Karpas-422 (cell line): ENCODE measurements at places on chromosomes 5 and 9. TPM values are rescaled to one million over a fixed set of nuclear protein-coding genes. Genes with fewer than 3 reads are reported as not detected.

BTNL8 gene
- total RNA-seq = not detected in 2 replicates

PKD2L2 gene
- total RNA-seq = not detected in 2 replicates

SPATA31A3 gene
- total RNA-seq = not detected in 2 replicates

CRHBP gene
- 13.6 and 27.8 TPM in 2 replicates for total RNA-seq

MLLT3 gene
- 4.0 and 5.8 TPM in 2 replicates for total RNA-seq

MARCOL gene
- total RNA-seq = not detected in 2 replicates

BAAT gene
- 0.19 TPM in 1 of 2 replicates, not detected in the other for total RNA-seq

SEMA6A gene
- total RNA-seq = not detected in 2 replicates

SLC4A9 gene
- not detected in 2 replicates for total RNA-seq

GRCh38 chr9:27089706-27090105 lies 19.3 kb upstream of the TEK start:
- no peak for DNase-seq
- no peaks in the 10 kb centered on the region for H3K36me3 ChIP-seq
- H3K4me3 ChIP-seq = no peak overlapping the region

- DNase-seq = no peak
- no peaks in the 10 kb centered on the region for H3K4me1 ChIP-seq
- H3K27me3 ChIP-seq = no peaks in the 10 kb centered on the region
- H3K4me3 ChIP-seq = no peak overlapping the region
- no peaks in the 10 kb centered on the region for H3K36me3 ChIP-seq
Observed at GRCh38 chr9:114057161-114057885, 20.8 kb downstream of the AMBP start.

DNA sequence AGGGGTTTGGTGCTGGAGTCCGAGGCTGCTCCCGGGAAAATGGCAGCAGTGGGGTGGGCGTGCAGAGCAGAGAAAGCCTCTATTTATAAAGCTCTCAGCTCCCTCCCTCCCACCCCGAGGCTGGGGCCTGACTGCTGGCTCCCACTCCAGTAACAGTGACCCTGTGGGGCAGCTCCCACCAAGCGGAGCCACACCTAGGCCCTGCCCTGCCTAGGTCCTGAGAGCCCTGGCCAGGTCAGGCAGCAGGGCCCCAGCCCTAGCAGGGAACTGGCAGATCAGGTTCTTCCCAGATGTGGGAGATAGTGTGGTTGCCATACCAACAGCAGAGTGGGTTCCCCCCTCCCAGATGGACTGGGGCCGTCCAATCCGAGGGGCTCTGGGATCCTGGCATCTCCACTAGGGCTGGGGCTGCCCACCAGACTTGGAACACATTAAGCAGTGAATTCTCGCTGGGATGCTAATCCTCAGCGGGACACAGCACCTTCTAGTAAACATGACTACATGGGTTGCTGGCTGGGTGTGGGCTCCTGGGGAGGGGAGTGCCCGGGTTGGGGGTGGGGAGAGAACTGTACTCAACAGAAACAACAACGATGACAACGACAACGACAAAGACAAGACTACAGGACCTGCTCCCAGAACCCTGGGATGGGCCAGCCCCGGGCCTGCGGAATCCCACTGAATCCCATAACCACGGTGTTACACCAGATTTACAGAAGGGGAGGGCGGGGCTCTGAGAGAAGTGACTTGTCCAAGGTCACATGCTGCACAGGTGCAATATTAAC lies 1.5 kb downstream of the SH3GLB2 start:
- no peaks in the 10 kb centered on the region for H3K27me3 ChIP-seq
- peaks cover 21% of the 10 kb centered on the region for H3K4me1 ChIP-seq
- H3K36me3 ChIP-seq = no peaks in the 10 kb centered on the region
- DNase-seq = no peak
- peak overlapping the region; percentile 94 for H3K4me3 ChIP-seq
- H3K27ac ChIP-seq = peak overlapping the region; percentile 49; the same call in 1 of the 2 replicates

GRCh38 chr5:137296213-137296781 lies 202.8 kb downstream of the SPOCK1 start:
- no peak overlapping the region for H3K27ac ChIP-seq
- H3K36me3 ChIP-seq = no peaks in the 10 kb centered on the region
- H3K27me3 ChIP-seq = no peaks in the 10 kb centered on the region
- no peaks in the 10 kb centered on the region for H3K4me1 ChIP-seq
- no peak overlapping the region for H3K4me3 ChIP-seq

DNA sequence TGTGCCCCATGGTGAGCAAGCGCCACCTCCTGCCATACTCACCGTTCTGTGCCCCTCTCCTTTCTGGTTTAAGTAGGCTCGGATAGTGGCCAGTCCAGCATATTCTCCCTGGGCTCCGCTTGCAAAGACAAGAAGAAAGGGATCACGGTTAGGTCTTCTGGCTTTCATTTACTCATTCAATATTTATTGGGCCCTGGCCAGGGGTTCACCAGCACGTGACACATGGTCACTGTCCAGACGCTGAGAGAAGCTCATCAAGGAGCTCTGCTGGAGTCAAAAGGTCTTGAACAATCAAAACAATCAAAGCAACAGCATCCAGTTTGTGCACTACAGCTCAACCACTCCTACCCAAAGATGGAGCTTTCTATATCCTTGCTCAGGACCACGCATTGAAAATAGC lies 80.2 kb downstream of the GLDC start:
- H3K27me3 ChIP-seq = no peaks in the 10 kb centered on the region
- DNase-seq = peak; percentile 25
- H3K4me1 ChIP-seq = 0 out of 2 replicates have a peak, but pooled peaks cover 2% of the 10 kb centered on the region
- no peak overlapping the region for H3K27ac ChIP-seq
- H3K4me3 ChIP-seq = no peak overlapping the region

DNA sequence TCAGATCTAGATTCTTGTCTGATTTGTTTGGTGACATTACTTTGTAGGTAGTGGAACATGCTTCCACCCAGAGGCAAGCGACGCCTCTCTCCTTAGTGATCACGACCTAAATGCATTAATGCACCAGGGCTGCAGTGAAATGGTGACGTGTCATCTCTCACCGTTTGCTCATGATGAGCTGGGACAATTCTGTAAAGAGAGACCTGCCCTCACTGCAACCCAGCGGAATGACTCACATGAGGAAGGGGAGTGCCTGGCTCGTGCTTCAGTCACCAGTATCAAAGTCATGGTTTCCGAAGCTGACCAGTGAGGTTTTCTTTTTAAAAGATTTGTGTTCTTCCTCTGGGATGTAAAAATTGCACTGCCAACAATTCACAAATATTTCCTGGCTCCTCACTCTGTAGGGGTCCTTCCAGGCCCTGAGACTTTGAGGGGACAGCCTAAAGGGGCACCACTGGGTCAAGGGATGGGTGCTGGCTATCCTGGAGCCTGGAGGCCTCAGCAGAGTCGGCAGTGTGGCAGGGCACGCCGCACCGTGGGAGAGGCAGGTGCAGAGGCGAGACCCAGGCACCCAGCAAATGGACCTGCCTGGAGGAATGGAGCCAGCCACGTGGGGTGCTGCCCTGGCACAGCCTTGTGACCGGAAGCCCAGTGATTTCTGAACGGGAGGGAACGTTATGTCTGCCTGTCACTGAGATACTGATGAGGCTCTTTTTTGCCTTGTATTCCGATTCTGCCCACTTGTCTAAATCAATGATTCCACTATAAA lies 17.3 kb downstream of the QSOX2 start:
- H3K36me3 ChIP-seq = peaks cover 11% of the 10 kb centered on the region; the same call in 1 of the 2 replicates
- peaks cover 43% of the 10 kb centered on the region for H3K4me1 ChIP-seq
- peak overlapping the region; percentile 98; the same call in 1 of the 2 replicates for H3K27ac ChIP-seq
- H3K27me3 ChIP-seq = no peaks in the 10 kb centered on the region
- no peak for DNase-seq

DNA sequence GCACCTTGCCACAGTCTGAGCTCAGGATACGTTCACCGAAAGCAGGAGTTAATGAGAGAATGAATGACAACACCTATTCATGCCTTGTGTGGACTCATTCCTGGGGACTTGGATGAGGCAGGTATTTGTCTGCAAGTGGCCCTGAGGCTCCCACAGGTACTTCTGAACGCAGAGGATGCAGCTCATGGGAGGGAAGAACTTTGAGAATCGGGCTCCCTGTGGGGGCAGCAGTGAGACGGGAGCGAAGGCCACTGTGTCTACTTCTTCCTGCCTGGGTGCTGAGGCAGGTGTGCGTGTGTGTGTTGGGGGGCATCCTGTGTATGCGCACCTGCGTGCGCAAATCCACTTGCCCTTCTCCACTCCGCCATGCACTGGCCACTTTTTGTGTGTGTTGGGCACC lies 42.2 kb downstream of the PTPN3 start:
- H3K27ac ChIP-seq = no peak overlapping the region
- no peaks in the 10 kb centered on the region for H3K4me1 ChIP-seq
- H3K4me3 ChIP-seq = no peak overlapping the region
- no peaks in the 10 kb centered on the region for H3K27me3 ChIP-seq

DNA sequence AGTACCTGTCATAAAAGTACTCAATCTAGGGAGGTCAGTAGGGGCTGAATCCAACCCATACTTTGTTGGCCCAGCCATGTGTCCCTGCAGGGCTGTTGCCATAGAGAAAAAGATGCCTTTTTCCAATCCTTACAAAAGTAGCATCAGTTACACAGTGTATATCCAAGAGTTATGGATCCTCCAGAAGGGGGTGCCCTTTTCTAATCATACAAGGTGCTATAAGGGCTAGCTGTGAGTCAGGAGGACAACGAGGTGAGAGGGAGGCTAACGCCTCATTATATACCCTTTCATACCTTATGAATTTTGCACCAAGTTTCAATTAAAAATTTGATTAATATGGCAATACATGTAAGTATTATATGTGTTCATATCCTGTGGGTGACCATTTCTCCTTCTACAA lies 4.8 kb downstream of the KIAA0825 start:
- H3K27ac ChIP-seq = no peak overlapping the region
- H3K4me3 ChIP-seq = no peak overlapping the region
- H3K27me3 ChIP-seq = no peaks in the 10 kb centered on the region

- H3K36me3 ChIP-seq = no peaks in the 10 kb centered on the region
- H3K4me1 ChIP-seq = no peaks in the 10 kb centered on the region
- H3K4me3 ChIP-seq = no peak overlapping the region
- no peak overlapping the region for H3K27ac ChIP-seq
- DNase-seq = no peak
Observed at GRCh38 chr9:128836509-128837145, 7.0 kb upstream of the SPOUT1 start.

DNA sequence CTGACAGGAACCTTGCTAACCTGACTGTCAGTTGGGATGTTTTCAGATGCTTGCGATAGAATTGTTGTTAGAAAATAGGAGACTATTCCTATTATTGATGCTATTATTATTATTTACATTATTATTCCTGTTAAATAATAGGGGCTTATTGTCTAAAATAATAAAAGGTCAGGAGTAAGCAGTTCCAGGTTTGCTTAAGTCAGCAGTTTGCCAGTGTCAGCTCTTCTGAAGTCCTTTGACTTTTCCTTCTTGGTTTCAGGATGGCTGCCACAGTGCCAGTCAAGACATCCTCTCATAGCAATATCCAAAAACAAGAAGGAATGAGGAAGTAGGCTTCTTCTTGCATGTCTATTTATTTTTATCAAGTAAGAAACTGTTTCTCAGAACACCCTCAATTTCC lies 141.7 kb upstream of the MARCHF11 start:
- H3K27me3 ChIP-seq = no peaks in the 10 kb centered on the region
- H3K27ac ChIP-seq = no peak overlapping the region
- no peaks in the 10 kb centered on the region for H3K4me1 ChIP-seq
- DNase-seq = no peak

- H3K36me3 ChIP-seq = no peaks in the 10 kb centered on the region
- DNase-seq = no peak
- no peaks in the 10 kb centered on the region for H3K4me1 ChIP-seq
- H3K27me3 ChIP-seq = 0 out of 2 replicates have a peak, but pooled peaks cover 2% of the 10 kb centered on the region
Observed at GRCh38 chr9:38372762-38373619, 19.5 kb upstream of the ALDH1B1 start.

GRCh38 chr9:127949827-127950512 lies 12.3 kb upstream of the DPM2 start:
- no peak for DNase-seq
- H3K4me1 ChIP-seq = peaks cover 21% of the 10 kb centered on the region
- no peak overlapping the region for H3K4me3 ChIP-seq
- no peak overlapping the region for H3K27ac ChIP-seq
- no peaks in the 10 kb centered on the region for H3K36me3 ChIP-seq

DNA sequence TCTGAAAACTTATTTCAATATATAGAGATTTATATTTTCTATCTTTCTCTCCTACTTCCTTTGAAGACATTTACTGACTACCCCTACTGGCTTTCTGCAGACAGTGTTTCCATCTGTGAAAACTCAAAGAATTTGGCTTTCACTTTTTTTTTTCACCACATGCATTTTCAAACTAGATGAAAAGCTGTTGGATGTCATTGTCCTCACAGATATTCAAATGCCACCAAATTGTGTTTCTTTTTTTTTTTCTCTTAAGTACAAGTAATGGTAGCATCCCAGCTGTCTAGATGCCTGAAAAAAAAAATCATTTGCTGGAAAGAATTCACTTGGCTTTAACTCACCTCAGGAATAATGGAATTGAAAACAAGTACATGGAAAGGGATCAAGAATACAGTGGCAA lies 2258.6 kb upstream of the ACO1 start:
- DNase-seq = no peak
- H3K4me3 ChIP-seq = no peak overlapping the region
- no peaks in the 10 kb centered on the region for H3K4me1 ChIP-seq
- H3K27ac ChIP-seq = no peak overlapping the region
- no peaks in the 10 kb centered on the region for H3K36me3 ChIP-seq

- H3K4me3 ChIP-seq = no peak overlapping the region
- no peaks in the 10 kb centered on the region for H3K36me3 ChIP-seq
- no peaks in the 10 kb centered on the region for H3K4me1 ChIP-seq
- no peak for DNase-seq
- H3K27me3 ChIP-seq = no peaks in the 10 kb centered on the region
- H3K27ac ChIP-seq = no peak overlapping the region
Observed at GRCh38 chr5:4212981-4213819, 617.6 kb downstream of the IRX1 start.

DNA sequence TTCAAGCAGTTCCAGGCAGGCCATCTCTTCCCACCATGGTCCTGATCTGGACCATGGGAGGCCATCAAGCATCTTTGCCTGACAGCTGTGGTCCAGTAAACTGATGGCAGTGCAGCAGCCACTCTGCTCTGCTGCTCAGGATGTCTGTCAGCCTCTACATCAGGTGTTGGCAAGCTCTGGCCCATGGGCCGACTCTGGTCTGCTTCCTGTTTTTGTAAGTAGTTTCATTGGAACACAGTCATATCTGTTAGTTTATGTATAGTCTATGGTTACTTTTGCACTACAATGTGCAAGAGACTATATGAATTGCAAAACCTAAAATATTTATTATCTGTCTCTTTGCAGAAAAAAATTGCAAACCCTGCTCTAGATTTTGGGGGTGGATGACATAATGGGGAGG lies 225.0 kb downstream of the KCTD16 start:
- no peak overlapping the region for H3K4me3 ChIP-seq
- DNase-seq = peak; percentile 44
- H3K27me3 ChIP-seq = no peaks in the 10 kb centered on the region
- no peak overlapping the region for H3K27ac ChIP-seq
- no peaks in the 10 kb centered on the region for H3K4me1 ChIP-seq

DNA sequence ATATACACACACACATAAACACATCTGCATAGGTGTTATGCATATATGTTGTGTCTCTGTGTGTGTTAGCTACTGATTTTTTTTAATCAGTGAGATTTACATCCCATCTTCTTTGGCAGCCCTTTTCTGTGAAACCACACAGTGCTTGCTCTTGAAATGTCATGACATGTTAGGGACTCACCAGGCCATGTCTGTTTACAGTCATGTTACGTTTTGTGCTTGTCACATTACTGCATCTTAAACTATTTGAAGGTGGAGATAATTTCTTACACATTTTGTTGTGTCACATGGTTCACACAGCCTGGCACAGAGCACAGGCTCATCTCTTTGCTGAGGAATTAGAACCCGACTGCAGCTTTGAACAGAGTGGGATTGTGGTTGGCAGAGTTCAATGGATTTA lies 364.4 kb upstream of the RIOK2 start:
- no peaks in the 10 kb centered on the region for H3K36me3 ChIP-seq
- no peaks in the 10 kb centered on the region for H3K27me3 ChIP-seq
- no peaks in the 10 kb centered on the region for H3K4me1 ChIP-seq
- DNase-seq = no peak
